ENCODE measurements at places on chromosomes 1 and 21. TPM values are rescaled to one million over a fixed set of nuclear protein-coding genes. Genes with fewer than 3 reads are reported as not detected.

GRCh38 chr21:39055167-39055767, 128.0 kb downstream of the PSMG1 start:
- no peak for DNase-seq

DNA sequence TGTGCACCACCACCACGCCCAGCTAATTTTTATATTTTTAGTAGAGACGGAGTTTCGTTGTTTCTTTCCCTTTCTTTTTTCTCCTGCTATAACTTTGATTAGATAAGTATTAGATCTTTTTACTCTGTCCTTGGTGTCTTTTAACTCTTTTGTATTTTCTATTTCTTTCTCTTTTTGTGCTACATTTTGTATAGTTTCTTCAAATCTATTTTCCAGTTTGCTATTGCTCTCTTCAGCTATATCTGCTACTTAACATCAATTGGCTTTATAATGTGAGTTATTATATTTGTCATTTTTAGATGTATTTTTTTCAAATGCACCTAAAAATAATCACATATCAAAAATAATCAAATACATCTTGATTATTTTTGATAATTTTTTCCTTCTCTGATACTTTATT, 16.0 kb upstream of the ERRFI1 start:
- DNase-seq, result no peak

- DNase-seq, result peak; percentile 14
Observed at GRCh38 chr1:88595355-88596002, 88.6 kb upstream of the PKN2 start.

- no peak for DNase-seq
Observed at GRCh38 chr1:6989212-6990159, 204.2 kb downstream of the CAMTA1 start.

GRCh38 chr1:61082311-61083012, at the start of gene NFIA:
Gene NFIA, plus strand, starts transcription at chr1:61082561.
- DNase-seq, result peak; percentile 34

DNA sequence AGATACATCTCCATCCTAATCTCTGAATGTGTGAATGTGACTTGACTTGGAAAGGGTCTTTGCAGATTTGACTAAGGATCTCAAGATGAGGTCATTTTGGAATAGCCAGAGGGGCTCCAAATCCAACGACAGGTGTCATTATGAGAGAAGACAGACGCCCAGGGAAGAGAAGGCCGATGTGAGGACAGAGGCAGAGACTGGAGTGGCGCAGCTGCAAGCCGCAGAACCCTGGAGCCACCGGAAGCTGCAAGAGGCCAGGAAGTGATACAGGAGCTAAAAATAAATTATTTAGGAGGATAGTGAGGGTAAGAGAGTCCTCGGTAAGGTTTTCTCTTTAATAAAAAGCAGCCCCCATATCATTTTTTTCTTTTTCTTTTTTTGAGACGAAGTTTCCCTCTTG, 9.7 kb upstream of the AADACL4 start:
- DNase-seq, result no peak

- no peak for DNase-seq
Observed at GRCh38 chr21:20570824-20571232, 427.4 kb upstream of the NCAM2 start.

DNA sequence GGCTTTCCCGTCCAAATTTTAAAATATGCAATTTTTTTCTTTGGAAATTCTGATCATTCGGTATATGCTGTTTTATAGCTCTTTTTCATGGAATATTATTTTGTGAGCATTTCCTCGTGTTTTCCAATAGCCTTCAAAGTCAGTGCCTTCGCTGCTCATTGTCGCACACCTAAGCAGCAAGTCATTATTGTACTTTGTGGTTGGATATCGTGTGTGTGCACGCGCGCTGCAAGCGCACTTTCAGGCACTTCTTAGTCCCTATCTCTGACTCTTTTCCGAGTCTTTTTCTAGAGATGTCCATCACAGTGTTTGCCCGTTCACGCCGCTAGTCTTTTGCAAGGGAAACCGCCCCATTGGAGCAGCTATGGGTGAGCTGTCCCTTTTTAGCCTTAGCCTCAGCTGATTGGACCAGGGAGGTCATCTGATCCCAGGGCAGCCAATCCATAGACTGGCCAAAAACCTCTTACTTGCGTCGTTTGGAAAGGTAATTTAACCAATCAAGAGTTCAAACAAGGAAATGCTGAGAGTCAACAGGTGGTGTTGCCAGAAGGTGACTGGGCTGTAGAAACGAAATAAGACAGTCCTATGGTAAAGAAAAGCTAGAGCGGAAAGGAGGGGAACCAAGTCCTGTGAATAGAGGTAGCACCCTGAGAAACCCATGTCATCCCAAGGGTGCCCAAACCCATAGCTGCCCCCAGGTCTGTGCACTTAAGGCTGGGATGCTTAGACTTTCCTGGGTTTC, 710 bp upstream of the HYI start:
- DNase-seq, result peak; percentile 62

DNA sequence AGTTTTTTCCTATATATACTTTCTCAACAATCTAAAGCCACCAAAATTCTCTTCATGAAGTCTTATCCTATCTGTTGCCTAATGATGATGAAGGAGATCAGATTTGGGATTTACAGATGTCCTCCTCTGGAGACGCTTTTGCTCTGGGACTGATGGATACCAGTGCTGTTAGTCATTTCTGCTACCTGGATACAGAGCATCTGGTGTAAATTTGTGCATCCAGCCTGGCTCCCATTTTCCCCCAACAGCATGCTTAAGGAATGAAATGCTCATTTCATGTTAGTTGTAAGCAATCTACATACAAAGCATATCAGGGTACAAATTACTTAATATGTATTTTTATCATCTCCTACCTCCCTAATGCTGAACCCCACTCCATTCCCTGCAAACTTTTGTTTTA, 57.7 kb downstream of the HNRNPR start:
- DNase-seq, result no peak

DNA sequence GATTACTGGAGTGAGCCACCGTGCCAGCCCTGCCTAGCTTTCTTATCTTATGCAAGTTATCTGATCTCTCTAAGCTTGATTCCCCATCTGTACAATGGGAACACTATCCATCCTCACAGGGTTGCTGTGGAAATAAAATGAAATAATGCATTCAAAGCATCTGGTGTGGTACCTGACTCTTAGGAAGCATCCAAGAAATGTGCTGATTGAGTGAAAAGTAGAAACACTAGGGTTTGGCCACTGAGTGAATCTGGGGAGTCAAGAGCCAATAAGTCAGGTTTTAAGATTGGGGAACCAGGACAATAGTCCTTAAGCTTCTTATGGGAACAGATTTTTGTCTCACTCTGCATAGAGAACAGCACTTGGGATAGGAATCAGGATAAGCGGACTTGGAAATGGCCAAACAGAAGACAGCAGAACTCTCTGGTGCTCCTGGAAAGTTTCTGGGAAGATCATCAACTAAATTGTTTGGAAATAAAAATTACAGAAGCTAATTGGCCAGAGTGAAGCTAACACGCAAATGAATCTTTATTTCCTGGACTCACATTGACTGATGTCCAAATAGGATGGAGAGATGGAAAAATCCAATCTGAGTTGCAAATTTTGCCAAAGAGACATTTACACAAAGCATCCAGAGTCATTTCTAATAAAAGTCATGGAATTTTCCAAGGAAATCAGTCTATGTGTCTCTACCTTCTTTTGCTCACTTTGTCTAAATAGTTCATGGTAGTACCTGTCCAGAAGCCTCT, 3.3 kb downstream of the PAFAH2 start:
- no peak for DNase-seq

DNA sequence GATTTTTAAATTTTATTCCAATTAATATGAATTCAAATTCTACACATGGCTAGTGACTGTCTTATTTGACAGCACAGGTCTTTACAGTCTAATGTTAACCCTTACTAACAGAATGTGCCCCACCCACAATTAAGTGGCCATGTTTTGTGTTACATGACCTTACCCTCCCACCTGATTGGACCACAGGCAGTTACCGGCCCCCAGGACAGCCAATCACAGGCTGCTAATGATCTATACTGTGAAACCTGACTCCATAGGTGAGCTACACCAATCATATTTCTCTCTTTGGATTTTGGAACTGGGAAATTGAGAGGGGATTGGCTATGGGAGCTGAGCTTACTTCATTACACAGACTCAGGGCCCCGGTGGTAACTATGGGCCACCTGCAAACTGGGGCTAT, 27.5 kb downstream of the ZP4 start:
- DNase-seq, result no peak

DNA sequence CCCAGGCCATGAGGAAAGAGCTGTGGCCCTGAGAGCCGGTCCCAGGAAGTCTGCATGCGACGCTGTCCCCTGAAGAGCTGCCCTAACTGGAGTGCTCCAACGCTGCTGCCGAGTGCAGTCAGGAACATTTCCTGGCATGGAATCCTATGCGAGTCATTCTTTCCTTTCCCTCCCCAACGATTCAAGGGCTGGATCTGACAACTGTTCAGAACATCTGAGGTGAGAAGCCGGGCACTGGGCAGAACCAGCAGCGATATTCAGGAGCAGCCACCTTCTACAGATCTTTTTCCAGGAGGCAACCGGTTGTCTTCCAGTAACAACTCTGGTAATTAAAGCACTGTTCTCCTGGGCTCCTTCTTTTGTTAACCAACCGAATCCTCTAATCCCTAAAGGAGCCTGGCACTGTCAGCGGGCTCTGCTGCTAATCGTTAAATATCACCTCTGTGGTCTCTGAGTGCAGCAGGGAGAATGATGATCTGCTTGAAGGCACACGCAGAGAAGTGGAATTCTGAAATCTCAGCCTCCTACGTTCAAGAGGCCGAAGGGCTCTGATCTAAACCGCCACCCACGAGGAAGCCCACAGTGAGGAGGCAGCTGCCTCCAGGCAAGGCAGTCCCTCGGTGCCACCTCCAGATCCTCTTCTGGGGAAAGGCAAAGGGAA, 55.8 kb downstream of the SLC45A1 start:
- DNase-seq, result peak; percentile 80

- DNase-seq, result no peak
Observed at GRCh38 chr1:7010534-7011200, 225.4 kb downstream of the CAMTA1 start.

DNA sequence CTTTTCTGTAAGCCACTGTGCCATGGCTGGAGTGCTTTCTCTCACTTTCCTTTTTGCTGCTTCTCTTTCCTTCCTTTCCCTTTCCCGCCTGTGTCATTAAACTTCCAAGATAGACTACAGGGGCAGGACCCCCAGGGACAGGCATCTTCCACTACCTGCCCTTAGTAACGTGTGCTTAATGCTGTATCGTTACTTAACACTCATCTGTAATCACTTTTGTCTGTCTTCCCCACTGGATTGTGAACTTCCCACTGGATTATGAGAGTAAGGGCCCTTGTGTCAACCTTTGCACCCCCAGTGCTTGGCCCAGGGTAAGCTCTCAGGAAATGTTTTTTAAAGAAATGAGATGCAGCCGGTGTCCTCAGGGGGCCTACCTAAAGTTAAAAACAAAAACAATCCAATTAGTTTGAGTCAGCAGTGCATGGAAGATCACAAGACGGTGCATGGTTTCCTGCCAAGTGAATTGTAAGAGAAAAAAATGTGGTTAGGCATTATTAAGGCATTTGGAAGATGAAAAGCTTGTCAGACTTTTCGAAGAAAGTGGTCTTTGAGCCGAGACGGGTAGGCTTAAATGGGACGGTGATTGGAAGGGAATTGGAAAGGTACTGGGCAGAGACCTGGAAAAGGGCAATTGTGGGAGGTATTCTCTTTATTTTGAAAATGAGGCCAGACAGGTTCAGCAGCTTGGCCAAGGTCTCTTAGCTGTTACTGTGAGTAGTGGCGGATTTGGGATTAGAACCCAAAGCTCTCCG, 958 bp downstream of the LYPLAL1 start:
- DNase-seq, result peak; percentile 44

GRCh38 chr21:16262091-16262490, 532.3 kb downstream of the USP25 start:
- no peak for DNase-seq

DNA sequence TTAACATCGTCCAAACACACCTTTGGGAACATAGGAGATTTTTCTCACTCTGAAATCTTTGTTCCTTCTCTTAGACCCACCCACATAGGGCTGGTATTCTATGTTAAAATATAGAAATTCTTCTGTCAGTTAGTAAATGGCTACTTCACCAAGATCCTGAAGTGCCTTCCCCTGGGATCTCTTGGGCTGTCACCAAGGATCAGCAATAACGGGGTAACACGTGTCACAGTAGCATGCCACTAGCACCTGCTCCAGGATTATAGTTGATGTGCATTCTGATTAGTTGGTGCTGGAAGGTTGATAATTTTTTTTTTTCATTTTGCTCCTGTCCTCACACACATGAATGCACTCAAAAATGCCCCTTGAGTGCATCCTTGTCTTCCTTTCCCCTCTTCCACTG, 298.7 kb downstream of the NTNG1 start:
- no peak for DNase-seq

DNA sequence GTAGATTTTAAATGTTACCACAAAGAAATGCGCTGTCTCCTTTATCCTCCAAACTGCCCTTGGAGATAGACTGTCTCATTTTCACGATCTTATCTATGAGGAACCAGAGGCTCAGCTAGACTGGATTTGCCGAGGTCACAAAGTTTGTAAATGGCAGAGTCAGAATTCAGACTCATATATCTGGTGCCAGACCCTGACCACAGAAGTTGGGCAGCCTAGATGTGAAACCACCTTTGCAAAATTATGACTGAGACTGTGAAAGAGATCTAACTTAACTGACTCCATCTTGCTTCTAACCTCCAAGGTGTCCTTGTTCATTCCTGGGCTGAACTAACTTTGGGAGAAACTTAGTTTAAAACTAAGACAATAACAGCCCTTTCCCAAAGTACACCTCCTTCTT, 14.1 kb downstream of the CNR2 start:
- no peak for DNase-seq

DNA sequence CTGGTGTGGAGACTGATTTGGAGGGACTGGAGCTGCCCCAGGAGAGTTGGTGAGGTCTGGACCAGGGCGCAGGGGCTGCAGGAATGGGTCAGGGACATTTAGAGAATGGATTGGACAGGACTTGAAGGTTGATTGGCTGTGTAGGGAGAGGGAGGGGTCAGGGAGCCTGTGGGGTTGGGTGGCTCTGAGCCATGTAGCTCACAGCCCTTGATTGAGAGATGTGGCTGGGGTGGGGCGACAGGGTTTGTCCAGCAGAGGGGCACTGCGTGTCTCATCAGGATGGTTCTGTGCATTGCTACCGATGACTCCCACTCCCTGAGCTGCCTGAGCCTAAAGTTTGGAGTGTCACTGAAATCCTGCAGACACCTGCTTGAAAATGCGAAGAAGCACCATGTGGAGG, 12.1 kb downstream of the AZIN2 start:
- no peak for DNase-seq

DNA sequence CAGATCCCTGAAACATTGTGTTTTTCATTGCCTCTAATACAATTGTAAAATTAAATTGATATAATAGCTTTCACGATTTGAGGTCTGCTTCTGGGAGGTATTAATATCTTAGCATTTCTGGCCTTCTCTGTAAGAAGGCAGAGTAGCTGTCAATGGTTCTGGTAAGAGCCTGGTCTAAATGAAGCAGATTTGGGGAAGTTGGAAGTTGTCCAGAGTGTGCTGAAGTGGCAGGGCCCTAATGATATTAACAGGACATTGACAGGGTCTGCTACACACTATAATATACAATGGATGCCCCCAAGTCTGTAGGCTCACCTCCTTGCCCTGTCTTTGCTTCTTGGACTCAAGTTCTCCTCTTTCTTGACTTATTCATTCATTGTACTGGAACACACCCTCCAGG, 99.5 kb downstream of the C4BPA start:
- DNase-seq, result no peak

Gene KHDC4
- total RNA-seq, result 63.9 TPM

Gene CEP170
- total RNA-seq, result 47.0 TPM

Gene TNFSF4
- 0.16 TPM for total RNA-seq

Gene KCNK1
- total RNA-seq, result 0.09 TPM

Gene AVPR1B
- total RNA-seq, result not detected

Gene LCE1C
- not detected for total RNA-seq

Gene HFM1
- total RNA-seq, result not detected
